Activated T-cell treated with anti-CD3 and anti-CD28 coated beads, Interleukin-2, amount 50 U/mL, for 72 hours (primary cell): ENCODE measurements at places on chromosomes 12 and 14.
A peak's percentile ranks its signal among the peaks of the same experiment; 100 is the strongest.

DNA sequence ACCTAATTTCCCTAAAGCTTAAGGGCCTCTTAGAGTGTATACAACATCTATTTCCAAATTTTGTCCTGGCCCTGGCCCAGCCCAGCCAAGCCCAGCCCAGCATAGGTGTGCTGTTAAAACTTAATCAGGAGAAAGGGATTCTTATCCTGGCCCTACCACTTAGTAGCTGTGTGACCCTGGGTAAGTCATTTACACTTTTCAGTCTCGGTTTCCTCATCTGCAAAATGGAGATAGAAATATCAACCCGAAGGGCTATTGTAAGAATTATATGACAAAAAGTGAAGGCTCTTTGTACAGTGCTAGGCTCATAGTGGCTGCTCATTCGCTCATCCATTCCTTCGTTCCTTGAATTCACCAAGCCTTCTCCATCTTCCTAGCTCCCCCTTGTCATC is 442 bp downstream of the ERG28 start:
- DNase-seq = no peak

DNA sequence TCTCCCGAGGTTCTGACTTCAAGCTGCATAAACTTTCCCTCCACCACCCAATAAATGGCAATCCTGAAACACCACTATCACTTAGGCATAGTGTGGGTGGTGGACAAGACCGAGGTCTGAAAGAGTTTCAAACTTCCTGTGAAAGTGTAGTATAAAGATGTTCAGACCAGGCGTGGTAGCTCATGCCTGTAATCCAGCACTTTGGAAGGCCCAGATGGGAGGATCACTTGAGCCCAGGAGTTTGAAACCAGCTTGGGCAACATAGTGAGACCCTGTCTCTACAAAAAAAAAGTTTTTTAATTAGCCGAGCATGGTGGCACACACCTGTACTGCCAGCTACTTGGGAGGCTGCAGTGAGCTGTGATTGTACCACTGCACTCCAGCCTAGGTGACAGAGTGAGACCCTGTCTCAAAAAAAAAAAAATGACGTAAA is 61.9 kb downstream of the CCDC92 start:
- DNase-seq = no peak

- DNase-seq = no peak
Measured at GRCh38 chr12:24904871-24905270, 44.0 kb downstream of the BCAT1 start.

- DNase-seq = no peak
Measured at GRCh38 chr14:33464254-33464962, 486.5 kb downstream of the EGLN3 start.

GRCh38 chr14:70359076-70359424 is 433 bp downstream of the COX16 start:
- DNase-seq = no peak

GRCh38 chr12:34205401-34205800 is 183.1 kb downstream of the ALG10 start:
- DNase-seq = no peak

GRCh38 chr14:76235628-76236027 is 83.9 kb downstream of the GPATCH2L start:
- DNase-seq = no peak

- no peak for DNase-seq
Measured at GRCh38 chr14:66037361-66037760, 448.8 kb upstream of the CCDC196 start.

DNA sequence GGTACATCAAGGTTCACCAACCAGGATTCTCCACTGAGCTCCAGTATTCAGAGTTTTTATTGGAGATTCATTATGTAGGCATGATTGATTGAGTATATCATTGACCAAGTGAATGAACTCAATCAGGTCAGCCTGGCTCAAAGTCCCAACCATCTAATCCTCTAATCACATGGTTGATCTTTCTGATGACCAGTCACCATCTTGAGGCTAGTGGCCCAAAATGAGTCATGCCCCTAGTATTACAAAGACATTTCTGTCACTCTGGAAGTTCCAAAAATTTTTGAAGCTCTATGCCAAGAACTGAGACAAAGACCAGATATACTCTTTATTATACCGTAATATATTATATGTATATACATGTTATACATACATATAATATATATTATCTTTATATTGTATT is 75.9 kb upstream of the ATF7IP start:
- no peak for DNase-seq

GRCh38 chr14:99119554-99120525 is 152.2 kb downstream of the BCL11B start:
- DNase-seq = no peak

- no peak for DNase-seq
Measured at GRCh38 chr12:14395074-14395778, 29.7 kb downstream of the ATF7IP start.

GRCh38 chr12:107254258-107254856 is 161.0 kb upstream of the CRY1 start:
- no peak for DNase-seq

- DNase-seq = no peak
Measured at GRCh38 chr14:30482276-30482675, 76.7 kb upstream of the G2E3 start.

- DNase-seq = no peak
Measured at GRCh38 chr12:79409562-79409961, 281.2 kb downstream of the PAWR start.

DNA sequence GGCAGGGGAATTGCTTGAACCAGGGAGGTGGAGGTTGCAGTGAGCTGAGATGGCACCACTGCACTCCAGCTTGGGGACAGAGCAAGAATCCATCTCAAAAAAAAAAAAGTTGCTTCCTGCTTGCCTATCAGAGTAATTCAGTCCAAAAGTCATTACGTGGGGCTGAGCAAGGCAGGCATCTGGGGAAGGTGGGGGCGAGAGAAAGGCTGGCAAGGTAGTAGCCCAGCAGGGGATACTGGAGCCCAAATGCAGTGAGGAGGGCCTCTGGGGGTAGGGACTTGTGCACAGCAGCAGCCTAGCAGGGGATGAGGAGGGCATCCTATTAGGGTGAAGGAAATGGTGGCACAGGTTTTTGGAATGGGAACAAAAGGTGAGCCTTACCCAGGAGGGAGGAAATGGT is 7.1 kb downstream of the ETFRF1 start:
- no peak for DNase-seq

DNA sequence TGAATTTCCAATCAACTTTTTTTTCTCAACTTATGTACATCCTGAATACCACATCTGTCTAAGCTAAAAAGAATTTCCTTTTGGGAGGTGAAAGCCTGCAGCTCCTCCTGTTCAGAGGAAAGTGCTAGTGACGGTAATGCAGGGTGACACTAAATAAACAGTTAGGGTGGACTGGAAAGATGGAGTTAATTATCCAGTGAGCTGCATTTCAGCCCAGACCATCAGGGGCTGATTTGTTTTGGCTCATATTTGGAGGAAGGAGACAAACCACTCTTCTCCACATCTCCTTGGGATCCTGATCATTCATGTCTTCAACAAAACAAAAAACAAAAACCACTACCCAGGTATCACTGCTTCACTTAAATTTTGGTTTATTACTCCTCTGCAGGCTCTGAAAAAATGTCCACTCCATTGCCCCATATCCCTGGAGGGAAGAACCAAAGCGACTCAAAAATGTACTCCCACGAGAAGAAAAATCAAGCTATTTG is 5.1 kb upstream of the SIX1 start:
- no peak for DNase-seq

GRCh38 chr14:20412411-20412810 is 890 bp downstream of the TEP1 start:
- DNase-seq = no peak

DNA sequence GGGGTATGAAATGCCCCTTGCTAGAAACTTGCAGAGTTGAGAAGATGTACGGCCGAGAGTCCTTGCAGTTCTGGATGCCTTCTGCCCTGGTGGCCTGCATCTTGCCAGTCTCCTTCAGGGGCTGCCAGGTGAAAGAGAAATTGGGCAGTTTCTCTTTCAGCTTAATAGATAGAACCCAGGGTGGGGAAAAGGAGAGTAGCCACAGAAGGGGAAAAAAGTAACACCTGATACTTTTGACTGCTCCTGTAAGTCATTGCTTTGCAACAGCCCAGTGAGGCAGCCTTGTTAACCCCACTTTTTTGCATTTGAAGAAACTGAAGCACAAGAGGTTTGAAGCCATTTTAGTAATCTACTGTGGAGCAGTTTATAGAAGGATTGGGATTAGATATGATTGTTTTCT is 27.6 kb downstream of the TDP1 start:
- DNase-seq = no peak

DNA sequence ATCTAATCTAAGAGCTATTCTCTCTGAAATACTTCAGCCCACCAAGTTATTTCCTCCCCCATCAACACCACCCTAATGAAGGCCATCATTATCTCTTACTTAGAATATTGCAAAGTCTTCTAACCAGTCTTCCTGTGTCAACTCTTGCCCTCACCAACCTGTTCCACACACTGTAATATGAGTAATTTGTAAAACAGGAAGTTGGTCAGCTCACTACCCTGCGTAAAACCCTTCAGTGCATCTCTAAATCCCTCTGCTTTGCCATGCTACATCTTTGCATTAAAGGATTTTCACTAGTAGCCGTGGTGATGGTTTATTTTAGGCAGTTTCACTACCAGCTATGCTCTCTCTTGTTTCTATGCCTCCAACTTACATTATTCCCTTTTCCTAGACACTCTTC is 70.0 kb downstream of the KIF21A start:
- DNase-seq = peak; percentile 3

DNA sequence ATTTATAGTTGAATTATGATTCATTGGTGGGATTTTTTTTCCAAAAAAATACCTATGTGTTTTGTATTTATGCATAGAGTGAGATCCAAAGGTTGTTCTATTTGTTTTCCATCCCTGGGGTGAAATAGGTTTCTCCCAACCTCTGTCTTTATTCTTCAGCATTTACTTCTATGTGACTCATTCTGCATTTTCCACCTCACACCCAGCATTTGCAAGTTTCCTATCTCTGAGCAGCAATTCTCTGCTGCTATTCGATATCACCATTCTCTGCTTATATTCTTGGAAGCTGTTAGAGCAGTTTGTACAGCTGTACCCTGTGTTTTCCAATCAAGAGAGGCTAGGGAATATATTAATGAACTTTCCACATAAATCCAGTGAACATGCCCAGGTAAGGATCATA is 538.9 kb downstream of the SNAPC1 start:
- DNase-seq = no peak

- no peak for DNase-seq
Measured at GRCh38 chr12:114901316-114901715, 217.3 kb upstream of the TBX3 start.

DNA sequence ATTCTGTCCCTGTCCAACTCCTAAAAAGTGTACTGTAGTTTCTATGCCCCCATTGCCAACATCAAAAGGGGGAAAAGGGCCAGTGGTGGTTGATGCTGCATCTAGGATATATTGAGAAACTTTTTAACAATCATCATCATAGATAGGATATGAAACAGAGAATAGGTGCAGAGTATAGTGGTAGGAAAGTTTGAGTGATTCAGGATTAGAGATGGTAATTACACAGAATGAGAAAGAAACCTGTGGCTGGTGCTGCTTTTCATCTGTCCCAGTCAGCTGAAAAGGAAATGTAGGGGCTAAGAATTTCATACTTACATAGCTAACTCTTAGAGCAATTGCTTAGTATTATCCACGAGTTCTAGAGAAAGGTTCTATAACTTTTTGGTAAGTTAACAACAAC is 67.6 kb downstream of the GTF2A1 start:
- DNase-seq = no peak

DNA sequence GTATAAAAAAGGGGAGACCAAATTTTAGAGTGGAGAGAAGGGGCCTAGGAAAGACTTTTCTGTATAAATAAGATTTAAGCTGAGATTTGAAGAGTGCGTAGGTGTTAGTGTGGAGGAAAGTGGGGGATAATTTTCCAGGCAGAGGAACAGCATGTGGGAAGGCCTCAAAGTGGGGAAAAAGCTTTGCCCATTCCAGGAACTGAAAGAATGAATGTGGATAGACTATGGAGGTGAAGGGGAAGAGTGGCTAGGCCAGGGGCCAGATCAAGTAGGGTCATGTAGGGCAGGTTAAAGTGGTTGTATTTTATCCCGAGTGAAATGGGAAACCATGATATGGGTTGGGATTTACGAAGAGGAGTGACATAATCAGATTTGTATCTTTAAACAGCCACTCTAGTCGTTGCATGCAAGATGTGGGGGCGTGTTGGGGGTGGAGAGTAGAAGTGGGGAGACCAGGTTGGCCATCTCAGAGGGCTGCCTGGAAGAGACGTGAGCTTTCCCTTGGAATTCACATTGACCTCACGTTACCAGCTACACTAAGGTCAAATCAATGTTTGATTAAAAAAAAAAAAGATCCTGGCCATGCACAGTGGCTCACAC is 3.3 kb downstream of the ZNF664 start:
- DNase-seq = no peak

DNA sequence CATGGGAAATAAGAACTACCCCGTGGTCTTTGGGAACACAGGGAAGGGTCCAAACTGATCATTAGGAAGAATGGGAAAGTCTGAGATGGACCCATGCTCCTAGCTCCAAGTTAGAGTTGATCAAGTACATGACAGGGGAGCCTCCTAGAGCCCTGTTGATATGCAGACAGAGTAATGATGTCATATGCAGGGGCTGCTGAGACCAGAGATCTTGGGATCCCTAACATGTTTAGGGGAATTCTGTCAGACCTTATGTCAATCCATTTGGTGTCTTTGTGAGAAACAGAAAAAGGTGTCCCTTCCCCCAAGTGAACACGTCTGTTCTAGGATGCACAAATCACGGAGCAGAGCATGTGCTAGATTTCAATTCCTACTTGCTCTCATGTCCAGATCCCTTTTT is 6.6 kb downstream of the SLC25A21 start:
- no peak for DNase-seq

DNA sequence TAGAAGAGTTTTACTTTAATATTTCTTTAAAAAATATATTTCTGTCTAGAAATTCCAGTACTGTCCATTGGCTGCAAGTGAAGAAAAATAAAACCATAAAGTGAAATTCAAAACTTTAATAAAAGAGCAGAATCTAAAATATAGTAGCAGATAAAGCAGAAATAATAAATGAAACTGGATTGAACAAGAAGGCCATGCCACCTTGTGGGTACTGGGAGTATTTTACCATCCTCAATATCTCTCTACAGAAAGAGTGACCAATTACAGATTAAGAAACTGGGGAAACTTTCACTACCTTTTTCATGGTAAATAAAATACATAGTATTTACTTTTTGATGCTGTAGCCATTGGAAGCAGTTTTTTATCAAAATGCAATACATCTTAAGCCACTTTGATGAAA is 220.5 kb downstream of the BCAT1 start:
- no peak for DNase-seq

GRCh38 chr12:79558924-79559469 is 131.8 kb downstream of the PAWR start:
- no peak for DNase-seq
